ENCODE measurements at places on chromosomes 2 and 18.

DNA sequence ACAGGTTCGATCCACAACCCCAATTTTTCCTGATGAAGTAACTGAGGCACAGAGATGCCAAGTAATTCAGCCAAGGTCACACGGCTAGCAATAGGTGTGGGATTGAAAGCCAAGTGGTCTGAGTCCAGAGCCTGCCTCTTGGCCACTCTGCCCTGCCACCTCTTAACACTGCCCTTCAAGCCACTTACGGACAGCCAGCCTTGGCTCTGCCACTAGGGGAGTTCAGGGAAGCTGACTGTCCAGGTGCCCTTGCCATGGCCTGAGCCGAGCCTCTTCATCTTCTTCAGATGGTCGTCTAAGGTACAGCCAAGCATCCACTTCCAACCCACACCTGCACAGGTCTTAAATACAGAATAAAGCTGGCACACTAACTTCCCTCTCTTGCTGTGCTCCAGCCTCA is 99.3 kb upstream of the GPR45 start:
- DNase-seq: no peak

DNA sequence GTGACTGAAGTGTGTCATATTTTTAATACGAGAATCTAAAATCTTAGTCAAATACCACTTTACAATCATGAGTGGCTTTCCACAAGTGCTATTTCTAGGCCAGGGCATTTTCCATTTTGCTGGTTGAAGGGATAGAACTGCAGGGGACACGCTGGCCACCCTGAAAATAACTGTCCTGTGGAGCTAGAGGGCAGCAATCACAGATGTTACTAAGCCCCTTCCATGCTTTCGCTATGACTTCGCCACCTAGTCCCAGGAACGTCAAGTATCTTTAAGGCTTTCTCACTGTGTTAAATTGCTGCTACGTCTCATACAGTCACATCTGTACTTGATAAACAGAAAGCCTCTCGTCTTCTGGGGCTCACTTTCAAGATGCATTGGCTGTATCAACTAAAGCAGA is 171.8 kb downstream of the CDH2 start:
- DNase-seq: no peak

- no peak for DNase-seq
Measured at GRCh38 chr2:78778756-78779510, 246.6 kb upstream of the REG3G start.

- DNase-seq: no peak
Measured at GRCh38 chr2:25473131-25473530, 131.4 kb upstream of the DNMT3A start.

DNA sequence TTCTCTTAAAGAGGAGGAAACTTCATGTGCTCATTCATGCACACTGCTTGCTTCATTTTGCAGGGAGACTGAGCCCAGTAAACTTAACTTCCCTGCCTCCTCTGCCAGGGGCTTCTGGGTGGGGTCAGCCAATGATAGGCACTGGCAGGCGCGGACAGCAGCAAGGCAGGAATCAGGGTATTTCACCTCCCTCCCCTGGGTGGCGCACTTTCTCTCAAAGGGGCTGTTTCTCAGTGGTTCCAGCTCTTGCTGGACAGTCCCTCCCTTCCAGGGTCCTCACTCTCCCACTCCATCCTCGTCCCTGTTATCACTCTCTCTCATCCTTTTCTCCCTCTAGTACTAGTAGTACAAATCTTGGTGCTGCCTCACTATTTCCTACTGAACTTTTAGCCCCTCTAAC is 320.5 kb upstream of the ZNF521 start:
- no peak for DNase-seq

GRCh38 chr2:44974064-44974715 is 32.7 kb downstream of the SIX3 start:
- peak; percentile 51 for DNase-seq

- DNase-seq: peak; percentile 56
Measured at GRCh38 chr18:59062643-59063006, 77.1 kb upstream of the SEC11C start.

GRCh38 chr18:31688606-31689005 is 4.2 kb upstream of the B4GALT6 start:
- no peak for DNase-seq

GRCh38 chr2:143177096-143177786 is 48.0 kb downstream of the ARHGAP15 start:
- no peak for DNase-seq

DNA sequence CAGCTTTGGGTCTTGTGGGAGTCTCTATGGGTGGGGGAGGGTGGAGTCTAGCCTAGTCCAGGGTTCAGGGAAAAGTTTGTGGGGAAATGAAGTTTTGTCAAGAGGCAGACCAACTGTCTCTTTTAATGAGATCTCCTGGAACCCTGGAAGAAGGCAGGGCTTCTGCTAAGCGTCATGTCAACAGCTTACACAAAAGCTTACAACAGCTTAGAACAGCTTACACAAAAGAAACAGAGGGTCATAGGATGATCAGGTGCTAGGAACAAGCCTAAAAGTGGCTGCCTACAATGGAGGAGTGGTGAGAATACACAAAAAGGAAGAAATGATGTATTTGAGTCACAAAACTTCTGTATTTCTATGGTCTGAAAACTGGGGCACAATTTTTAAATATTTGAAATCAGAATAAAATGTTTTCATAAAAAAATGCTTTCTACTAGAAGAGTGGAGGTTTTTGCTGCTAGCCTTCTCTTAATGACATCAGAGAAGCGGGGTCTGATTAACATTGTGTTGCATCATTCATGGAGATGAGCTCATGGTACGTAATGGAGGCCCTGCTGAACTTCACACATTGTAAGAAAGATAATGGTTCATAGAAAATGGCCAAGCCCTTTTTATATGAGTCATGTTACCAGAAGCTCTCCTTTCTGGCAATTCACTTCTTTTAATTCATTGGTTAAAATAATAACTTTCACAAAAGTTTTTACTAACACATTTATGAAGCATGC is 351.0 kb downstream of the PIK3C3 start:
- DNase-seq: peak; percentile 4

DNA sequence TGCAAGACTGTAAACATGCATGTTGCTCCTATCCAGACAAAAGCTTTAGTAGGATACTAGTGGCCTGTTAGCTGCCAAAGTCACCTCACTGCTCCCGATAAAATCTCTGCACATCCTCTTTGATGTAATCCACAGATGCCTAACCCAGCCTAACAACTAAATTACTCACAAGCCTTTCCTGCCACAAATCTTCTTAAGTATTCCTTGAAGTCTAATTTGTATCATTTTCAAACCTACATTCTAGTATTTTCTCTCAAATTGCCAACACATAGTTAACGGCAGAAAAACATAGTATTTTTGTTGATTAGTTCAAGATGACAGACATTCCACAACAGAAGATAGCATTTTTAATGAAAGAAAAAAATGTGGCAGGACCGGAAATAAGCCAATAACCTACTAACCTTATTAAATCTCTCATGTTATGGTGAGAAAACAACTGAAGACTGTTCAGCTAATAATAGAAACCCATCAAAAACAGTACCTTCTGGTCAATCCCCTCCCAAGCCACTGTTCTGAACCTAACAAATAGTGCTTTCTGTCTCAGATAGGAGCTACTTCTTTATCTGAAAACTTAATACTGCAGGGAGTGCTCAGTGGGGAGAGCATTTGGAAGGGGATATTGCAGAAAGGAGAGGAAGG is at the start of gene MPP4:
Gene MPP4 (minus strand): TSS at position 57 of the 639 bp plus-strand sequence. CDS start 4,690 bp downstream, outside the sequence.
- peak; percentile 70 for DNase-seq

- DNase-seq: no peak
Measured at GRCh38 chr2:101064505-101064867, 62.4 kb downstream of the RPL31 start.

GRCh38 chr2:239962890-239963591 is 62.1 kb downstream of the NDUFA10 start:
- DNase-seq: no peak

DNA sequence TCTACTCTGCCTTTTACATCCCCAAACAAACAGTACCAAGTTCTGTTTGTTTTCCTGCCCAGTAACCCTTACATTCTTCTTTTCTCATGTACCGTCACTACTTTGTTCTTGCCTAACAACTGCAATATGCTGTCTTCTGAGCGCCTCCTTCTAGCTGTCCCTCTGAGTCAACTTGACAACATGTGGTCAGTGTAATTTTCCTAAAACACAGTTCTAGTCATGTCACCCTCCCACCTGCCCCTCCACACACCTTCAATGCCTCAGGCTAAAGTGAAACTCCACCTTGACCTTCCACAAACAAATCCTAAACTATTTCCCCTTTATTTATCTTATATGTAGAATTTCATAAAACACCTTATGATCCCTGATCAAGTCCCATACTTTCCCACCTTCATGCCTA is 124.6 kb upstream of the CD302 start:
- no peak for DNase-seq

DNA sequence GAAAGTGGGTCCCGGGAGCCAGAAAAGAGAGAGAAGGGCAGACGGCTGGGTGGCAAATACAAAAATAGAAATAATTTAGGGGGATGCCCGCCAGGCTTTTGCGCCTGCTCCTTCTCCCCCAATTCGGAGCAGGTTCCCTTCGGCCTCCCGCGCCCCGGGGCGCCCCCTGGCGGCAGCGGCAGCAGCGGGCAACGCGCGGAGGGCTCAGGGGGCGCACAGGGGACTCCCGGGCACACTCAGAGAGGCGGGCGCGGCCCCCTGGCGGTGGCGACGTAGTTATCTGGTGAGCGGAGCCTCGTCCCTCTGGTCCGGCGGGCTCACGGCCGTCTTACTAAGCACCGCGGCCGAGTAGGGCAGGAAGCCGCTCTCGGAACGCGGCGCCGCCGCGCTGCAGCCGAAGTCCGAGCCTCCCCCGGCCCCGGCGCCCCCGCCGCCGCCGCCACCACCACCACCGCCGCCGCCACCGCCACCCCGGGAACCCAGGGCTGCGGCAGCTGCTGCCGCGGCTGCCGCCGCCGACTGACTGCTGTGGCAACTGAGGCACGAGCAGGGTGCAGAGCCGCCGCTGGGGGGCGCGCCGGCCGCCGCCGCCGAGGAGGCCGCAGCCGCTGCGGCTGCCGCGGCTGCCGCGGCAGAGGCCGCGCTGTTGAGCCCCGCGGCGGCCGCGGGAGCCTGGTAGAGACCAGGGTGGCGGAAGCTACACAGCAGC is 3.8 kb downstream of the EVX2 start:
- DNase-seq: peak; percentile 74

DNA sequence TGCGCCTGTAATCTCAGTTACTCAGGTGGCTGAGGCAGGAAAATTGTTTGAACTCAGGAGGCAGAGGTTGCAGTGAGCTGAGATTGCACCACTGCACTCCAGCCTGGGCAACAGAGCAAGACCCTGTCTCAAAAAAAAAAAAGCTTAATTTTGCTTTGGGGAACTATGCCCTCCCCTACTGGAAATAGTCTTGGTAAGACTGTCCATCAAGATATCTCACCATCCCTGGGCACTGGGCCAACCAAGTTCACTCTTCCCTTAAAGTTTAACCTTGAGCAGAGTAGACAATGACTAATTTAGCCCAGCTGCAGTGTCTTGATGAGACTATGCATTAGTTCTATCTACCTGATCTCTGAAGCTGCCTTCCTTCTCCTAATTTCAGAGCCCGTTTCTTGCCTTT is 44.7 kb downstream of the ASXL2 start:
- no peak for DNase-seq

Measured in HT1080 (cell line).